ENCODE measurements at places on chromosomes 4 and X.

GRCh38 chr4:96729641-96730040 is 889.7 kb downstream of the PDHA2 start:
- DNase-seq: no peak

GRCh38 chr4:111475001-111475400 is 670.3 kb upstream of the FAM241A start:
- no peak for DNase-seq

DNA sequence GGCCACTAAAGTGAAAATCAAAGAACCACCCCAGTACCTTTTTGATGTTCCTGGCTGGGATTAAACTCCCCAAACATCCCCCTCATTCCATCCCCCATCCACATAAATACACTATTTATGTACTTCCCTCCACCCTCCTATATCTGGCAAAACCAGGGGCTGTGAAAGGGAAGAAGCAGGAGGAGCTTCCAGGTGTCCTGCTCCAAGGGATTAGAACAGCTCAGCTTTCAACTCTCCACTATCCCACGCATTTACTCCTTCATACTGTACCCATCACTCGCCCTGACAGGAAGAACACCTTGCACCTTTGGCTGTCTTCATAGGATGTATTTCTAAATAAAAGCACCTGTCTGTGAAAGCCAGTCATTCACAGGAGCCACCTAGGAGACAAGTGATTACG is 140.0 kb downstream of the HHIP start:
- no peak for DNase-seq

GRCh38 chr4:8699479-8700145 is 107.0 kb downstream of the CPZ start:
- DNase-seq: no peak

- no peak for DNase-seq
Measured at GRCh38 chrX:139680356-139680755, 27.6 kb downstream of the MCF2 start.

DNA sequence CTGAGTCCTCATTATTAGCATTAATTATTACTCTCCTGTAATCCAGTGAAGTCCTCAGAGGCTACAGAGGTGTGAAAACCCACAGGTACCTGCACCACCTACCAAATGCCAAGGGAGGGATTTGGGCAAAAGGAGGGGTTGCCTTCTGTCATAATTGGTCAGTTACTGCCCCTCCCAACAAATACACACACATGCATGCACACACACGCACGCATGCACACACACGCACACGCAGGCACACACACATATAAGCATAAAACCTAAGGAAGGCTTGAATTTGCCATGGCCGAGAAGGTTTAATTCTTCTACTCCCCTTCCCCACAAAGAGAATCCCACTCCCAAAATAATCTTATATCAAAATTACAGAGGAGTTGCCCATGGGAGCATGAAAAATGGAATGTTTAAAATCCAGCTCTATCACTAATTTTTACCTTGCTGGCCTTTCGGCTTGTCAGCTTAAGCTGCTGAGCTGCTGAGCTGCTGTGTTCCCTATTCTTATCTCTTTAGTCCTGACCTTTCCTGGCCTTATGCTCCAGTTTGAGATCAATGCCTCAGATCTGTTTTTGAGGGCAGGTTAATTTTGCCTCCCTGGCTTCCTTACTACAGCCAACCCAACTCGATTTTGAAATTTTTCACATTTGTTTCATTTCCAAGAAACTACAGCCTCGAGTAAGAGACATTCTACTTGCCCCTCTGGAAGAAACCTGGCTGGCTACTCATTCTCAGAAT is 95.0 kb downstream of the CAMK2D start:
- DNase-seq: no peak

DNA sequence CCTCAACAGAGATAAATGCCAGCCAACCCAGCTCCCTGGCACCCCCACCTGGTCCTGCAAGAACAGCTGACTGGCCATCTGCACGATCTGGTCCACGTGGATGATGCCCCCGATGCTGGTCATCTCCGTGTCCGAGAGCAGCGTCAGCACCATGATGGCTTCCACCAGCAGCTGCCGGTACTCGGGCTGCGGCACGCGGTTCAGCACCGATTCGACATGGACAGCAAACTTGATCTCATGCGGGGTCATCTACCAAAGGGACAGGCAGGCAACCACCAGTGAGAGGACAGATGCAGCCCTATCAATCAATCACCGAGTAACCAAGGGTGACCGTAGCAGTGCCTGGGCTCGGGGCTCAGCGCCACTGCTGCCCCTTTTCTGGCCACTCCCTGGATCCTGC is 89.8 kb downstream of the PHKA2 start:
- DNase-seq: no peak
